ENCODE measurements at places on chromosomes 7 and 10.

GRCh38 chr10:25907261-25907660, 26.8 kb upstream of the MYO3A start:
- no peak for DNase-seq

- no peak for DNase-seq
Observed at GRCh38 chr10:28737096-28737495, 59.8 kb downstream of the BAMBI start.

DNA sequence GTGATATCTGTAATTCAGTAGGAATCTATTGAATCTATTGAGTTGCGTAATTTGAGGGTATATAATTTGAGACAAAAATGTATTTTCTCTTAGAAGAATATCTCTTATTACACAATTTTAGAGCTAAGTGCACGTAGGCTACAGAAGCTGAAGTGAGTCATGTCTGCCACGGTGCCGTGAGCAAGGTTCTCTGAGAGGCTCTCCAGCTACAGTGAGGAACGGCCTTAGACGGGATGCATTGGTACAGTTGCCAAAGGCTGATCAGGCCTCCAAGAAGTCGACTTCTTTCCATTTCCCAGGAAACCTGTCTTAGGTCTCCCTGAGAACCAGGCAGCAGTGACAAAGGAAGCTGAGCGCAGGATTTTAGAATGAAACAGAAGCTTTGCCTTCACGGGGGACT, 28.6 kb downstream of the TCERG1L start:
- DNase-seq: no peak

- DNase-seq: no peak
Observed at GRCh38 chr7:87715545-87715944, 87.3 kb downstream of the RUNDC3B start.

DNA sequence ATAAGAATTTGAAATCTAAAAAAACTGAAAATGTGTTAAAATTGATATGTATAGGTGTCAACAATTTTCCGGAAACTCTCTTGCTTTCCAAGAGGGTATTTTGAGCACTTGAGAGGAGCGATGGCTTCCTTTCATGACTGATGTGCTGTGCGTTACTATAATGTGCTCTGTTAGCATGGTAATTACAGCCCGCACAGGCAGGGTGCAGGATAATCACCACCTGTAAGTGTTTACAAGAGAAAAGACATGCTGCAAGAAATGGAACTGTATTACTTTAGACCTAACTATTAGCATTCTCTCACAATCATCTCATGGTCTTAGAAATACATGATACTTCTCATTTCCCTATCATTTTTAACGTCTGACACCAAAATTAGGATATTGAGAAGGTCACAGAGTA, 92.4 kb upstream of the ADARB2 start:
- no peak for DNase-seq

DNA sequence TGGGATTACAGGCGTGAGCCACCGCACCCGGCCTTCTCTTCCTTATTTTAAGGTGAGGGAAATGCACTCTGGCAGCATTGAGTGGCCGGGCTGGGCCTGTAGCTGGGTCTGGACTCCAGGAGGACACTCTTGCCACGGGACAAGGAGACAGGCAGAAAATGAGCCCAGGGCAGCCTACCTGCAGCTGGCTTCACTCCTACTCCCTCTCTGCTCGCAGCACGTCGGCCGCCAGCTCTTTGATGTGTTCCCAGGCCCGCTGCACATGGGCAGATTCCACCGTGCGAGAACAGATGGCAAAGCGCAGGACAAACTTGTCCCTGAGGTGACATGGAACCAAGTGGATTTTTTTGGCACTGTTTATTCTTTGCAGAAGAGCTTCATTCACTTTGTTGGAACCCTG, 12.9 kb upstream of the FIGNL1 start:
- DNase-seq: no peak

DNA sequence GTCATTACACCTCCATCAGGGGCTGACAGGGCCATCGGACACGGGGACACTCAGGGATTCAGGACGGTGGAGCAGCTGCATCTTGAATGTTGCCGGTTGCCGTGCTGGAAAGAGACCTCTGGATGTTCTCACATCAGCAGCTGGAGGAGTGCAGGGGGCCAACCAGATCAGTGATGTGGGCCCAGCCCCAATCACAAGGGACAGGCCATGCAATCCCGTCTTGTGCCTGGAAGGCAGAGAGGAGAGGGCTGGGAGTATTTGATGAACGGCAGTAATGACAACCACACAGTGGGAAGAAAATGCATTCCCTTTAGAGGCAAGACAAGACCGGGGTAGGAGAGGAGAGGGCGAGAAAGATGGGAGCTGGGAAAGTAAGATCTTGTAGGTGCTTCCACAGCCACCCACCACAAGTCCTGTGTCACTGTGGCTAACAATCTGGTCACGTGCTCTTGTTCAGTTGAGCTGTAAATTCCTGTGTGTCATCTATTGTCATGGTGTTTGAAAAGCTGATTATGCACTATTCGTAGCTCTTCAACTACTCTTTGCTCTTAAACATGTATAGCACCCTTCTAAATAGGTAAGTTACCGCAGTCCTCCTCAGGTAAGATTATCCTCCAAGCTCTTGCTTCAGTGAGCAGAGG, 85.9 kb upstream of the LEP start:
- no peak for DNase-seq

DNA sequence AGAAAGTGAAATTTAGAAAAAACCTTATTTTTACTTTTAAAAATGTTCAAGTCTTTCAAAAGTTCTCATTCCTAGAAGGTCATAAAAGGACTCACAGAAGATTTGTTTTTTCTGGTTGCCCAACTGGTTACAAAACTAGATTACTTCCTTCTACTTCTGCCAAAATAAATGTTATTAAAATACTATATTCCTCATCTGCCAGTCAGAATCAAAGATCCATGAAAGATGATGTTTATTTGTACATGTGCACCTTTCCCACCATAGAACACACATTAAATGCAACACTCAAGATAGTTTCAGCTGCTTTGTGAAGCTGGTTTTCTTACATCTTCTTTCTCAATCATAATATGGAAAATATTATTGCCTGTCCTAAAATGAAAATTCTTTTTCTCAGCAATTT, 465.4 kb downstream of the ETV1 start:
- no peak for DNase-seq

DNA sequence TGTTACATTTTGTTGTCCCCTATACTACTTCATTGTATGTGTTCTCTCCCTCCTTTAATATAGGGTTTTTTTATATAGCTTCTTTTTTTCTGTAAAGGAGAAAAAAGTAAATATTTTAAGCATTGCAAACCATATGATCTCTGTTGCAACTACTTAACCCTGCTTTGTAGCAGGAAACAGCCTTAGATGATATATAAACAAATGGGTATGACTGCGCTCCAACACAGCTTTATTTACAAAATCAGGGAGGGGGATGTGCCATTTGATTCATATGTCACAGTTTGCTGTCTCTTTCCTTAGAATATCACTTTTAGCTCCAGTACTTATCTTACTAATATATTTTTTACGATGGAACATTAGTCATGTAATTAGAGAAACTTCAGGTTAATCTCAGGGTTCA, 155.2 kb upstream of the GNAI1 start:
- no peak for DNase-seq

- no peak for DNase-seq
Observed at GRCh38 chr7:14973712-14974428, 71.3 kb upstream of the DGKB start.

DNA sequence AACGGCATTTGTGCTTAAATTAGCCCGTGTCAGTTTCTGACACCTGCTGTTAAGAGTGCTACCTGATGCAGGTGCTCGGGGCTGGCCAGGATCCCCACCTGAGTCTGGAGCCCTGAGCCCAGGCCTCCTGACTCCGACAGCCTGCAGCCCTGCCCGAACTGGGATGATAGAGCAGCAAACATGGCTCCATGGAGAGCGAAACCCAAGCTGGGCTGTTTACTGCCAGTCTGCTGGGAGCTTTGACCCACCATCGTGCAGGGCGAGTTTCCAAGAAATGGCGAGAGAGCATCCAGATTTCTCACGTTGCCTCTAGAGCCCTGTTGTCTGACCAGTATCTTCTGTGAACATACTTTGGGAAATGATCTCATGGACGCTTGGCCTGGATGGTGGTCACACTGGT, 66.2 kb downstream of the MGMT start:
- no peak for DNase-seq

- no peak for DNase-seq
Observed at GRCh38 chr7:96235281-96235680, 86.6 kb downstream of the SLC25A13 start.

DNA sequence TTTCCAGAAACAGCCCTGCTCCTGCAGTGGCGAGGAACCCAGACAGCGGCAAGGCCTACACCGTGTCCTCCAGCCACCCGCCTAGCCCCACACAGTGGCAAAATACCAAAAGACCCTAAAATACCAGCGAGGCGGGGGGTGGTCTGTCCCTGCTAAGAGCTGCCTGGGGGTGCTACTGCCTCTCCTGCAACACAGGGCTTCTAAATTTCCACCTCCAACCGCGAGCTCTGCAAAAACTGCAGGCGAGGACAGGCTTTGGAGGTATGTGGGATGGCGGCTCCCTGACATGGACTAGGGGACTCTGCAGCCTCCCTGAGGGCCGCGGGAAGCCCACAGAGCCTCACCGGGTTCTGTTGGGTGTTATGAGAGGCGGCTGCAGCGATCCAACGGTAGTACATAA, 122.3 kb downstream of the WDR37 start:
- DNase-seq: no peak

DNA sequence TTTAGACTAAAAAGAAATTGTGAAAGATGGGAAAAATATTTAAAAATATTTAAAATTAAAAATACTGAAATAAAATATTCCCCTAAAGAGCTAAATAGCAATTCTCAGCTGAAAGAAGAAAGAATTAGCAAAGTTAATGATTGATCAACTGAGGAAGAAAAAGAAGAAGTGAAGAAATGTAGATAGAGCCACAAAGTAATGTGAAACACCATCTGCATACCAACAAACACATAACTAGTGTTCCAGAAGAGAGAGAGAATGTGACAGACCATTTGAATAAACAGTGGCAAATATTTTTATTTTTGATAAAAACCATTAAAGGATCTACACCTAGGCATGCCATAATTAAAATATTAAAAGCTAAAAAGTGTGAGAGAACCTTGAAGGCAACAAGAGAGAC, 784.5 kb upstream of the ZWINT start:
- no peak for DNase-seq

- DNase-seq: no peak
Observed at GRCh38 chr7:91892821-91893340, 12.4 kb upstream of the MTERF1 start.

DNA sequence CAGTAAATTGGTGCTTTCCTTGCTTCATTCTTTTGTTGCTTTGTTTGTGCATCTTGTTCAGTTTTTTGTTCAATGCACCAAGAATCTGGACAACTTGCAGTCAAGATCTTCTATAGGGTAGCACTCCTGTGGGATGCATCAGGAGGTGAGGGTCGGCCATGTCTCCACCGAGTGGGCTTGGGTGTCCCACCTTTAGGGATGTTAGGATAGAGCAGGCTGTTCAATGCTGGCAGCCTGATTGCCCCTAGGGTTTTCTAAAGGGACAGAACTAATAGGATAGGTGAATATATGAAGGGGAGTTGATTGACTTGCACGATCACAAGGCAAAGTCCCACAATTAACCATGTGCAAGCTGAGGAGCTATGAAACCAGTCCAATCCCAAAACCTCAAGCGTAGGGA, 109.9 kb downstream of the GLRX3 start:
- no peak for DNase-seq

GRCh38 chr7:109663806-109664205, 1094.1 kb downstream of the DNAJB9 start:
- no peak for DNase-seq

DNA sequence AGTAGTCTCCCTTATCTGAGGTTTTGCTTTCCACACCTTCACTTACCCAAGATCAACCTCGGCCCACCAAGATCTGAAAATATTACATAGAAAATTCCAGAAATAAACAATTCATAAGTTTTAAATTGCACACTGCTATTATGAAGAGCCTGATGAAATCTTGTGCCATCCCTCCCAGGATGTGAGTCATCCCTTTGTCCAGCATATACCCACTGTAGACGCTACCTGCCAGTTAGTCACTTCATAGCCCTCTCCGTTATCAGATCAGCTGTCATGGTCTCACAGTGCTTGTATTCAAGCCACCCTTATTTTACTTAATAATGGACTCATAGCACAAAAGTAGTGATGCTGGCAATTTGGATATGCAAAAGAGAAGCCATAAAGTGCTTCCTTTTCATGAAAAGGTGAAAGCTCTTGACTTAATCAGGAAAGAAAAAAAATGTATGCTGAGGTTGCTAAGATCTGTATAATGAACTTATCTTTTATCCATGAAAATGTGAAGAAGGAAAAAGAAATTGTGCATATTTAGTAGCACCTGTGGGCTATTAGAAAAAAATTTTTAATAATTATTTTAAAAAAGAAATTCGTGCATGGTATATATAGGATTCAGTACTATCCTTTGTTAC, 9.8 kb upstream of the MRPS16 start:
- no peak for DNase-seq

DNA sequence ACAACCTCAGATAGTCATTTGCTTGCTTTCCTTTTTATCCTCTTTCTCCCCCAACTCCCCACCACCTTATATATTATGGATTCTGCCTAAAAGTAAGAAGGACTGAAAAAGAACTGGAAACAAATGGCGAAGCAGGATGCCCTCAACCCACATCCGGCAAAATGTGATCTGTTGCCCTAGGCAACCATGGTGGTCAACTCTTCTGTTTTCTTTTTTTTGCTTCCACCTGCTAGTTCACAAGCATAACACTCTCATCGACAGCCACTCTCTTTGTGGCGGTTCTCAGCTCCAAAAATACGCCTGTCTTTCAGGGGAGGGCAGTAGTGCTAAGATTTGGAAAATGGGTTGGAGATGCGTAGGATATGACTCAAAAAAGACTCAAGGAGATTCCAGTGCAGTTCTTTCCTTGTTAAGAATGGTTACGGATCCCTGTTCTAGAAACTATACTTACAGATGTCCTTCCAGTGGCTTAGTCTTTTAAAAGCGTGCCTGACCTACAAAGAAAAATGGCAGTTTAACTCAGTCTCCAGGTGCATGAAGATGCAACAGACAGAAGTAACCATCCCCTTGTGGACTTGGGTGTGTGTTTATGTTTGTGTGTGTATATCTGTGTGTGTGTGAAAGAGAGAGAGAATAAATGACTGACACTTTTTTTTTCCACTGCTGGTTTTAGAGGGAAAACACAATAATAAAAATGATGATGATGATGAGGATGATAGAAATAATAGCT, 10.7 kb downstream of the APBB1IP start:
- peak; percentile 60 for DNase-seq

DNA sequence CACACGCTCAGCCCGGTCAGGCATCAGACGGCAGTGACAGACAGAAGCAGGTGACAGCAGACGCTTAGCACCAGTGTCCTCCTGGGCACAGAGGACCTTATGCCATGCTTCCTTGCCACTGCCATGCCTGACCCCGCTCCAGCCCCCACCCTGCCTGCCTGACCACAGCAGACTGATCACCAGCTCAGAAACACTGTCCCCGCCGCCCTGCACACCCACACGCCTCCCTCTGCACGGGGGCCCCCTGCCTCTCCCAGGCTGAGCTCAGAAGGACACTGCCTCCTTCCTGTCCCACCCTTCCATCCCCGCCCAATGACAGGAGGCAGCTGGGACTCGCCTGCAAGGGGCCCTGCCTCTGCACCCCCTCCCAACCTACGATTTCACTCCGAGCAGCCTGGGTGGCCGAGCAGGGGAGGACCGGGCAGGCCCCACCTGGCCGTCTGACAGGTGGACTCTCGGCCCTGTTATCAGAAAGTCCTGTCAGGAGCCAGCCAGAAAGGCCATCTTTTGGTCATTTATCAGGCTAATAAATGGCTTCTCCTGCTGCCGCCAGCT, 183.4 kb downstream of the ELFN1 start:
- DNase-seq: no peak

Measured in CD4-positive, alpha-beta T cell (primary cell).